ENCODE measurements at places on chromosomes 5 and 9.

- DNase-seq: peak; percentile 89
Measured at GRCh38 chr5:90020575-90021538, 388.7 kb downstream of the CETN3 start.

DNA sequence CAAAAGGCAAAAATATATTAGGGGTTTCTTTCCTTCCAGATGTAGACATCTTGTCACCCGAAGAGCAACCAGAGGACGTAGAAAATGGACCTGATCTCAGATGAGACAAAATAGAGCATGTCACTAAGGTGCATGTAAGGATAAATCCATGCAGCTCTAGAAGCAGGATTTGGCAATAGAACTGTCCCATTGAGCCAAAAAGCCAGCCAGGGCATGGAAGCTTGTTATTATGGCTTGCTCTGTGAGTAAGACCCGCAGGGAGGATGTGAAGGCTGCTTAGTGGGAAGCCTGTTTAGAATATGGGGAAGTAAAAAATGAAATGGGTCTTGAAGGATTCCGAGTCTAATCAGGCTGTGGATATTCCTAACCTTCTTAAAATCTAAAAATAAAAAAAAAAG, 165.6 kb upstream of the MPDZ start:
- no peak for DNase-seq

- no peak for DNase-seq
Measured at GRCh38 chr5:40277161-40277906, 402.4 kb upstream of the PTGER4 start.

DNA sequence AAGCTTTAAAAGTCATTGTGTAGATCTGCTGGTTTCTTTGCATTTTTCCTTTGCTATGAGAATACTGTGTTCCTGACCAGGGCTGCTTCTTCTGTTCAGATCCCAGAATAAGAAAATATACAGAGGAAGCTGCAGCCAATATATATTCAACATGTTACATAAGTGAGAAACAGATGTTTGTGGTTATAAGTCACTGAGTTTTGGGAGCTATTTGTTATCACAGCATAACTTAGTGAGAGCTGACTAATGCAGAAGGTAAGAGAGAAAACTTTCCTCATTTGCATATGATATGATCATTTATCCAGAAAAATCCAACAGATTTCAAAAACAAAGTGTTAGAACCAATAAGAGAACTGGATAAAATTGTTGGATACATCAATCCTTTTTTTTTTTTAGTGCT, 136.3 kb upstream of the NR3C1 start:
- DNase-seq: no peak

- DNase-seq: no peak
Measured at GRCh38 chr5:41598011-41598410, 87.6 kb upstream of the PLCXD3 start.

DNA sequence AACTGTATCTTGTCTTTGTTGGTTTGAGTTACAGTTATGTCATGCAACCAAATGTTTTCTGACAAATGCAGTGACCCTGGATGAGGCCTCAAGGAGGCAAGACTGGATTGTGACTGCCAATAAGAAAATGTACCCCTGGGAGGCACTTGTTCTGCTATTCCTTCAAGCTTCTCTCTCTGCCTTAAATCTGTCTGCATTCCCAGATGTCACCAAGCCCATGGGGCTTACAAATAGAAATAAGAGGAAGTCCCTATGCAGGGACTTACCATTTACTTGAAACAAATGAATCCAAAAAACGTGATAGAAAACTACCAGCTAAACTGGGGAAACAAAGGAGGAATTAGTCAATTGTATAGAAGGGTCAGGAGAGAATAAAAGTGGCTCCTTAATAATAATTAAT, 8.2 kb upstream of the PARP8 start:
- peak; percentile 54 for DNase-seq

GRCh38 chr5:16863469-16863946, 72.6 kb downstream of the MYO10 start:
- DNase-seq: no peak

DNA sequence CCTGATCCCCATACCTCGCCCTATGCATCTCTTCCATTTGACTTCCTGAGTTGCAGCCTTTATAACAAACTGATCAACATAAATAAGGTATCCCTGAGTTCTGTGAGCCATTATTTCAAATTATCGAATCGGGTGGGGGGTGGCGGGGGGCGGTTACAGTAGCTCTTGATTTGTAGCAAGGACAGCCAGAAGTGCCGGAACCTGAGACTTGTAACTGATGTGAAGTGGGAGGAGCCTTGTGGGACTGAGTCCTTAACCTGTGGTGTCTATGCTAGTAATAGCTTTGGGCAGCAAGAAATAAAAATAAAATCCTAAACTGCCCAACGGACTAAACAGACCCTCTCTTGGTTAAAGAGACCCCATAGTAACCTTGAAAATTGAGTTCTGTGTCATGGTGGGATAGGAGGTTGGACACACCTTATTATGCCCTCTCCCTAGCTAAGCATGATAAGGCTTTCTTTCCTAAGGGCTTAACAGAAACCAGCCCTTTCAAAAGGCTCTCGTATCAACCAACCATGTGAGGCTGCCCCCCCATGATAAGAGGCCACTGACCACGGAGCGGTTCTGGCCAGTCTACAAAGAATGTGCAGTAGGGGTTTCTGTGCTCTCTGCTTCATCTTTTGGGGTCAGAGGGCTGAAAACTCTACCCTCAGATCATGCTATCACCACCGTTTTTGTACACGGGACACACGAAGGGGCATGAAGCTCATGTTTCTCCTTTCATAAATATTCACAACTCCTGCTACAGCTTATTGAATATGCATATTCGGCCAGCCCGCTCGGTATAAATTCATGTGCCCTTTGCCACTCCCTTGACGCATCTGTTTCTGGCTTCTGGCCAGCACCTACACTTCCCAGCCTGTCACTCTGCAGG, 39.5 kb upstream of the IQGAP2 start:
- DNase-seq: peak; percentile 30

DNA sequence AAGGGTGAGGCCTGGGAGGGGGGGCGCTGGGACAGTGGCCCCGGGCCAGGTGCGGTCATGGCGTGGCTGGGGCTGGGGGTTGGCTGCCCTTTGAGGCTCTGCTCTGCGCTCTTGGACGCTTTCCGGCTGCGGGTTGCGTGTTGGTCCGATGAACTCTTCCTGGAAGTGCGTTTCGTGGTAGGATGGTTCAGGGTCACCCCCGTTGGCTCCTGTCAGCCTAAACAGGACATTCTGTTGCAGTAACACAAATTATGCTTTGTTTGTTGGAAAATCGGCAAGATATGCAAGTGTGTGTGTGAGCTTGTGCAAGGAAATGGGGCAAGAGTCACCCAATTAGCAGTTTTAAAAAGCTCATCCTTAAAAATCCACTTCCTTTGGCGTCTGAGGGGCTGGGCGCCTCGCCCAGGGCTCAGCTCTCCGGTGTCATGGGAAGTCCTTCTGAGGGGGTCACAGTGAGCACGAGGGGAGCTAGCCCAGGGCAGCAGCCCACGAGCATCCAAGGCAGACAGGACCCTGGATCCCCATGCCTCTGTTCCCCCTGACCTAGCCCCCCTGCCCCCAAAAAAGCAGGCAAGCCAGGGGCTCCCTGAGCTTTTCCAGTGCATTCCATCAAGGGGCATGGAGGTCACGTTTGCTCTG, 22.2 kb upstream of the RNU6ATAC start:
- DNase-seq: no peak

GRCh38 chr5:55429613-55430253, 105.0 kb downstream of the PLPP1 start:
- no peak for DNase-seq

- DNase-seq: no peak
Measured at GRCh38 chr9:35271637-35272036, 109.8 kb downstream of the UNC13B start.

GRCh38 chr5:59128646-59129290, 545.9 kb downstream of the RAB3C start:
- DNase-seq: no peak

- DNase-seq: no peak
Measured at GRCh38 chr9:33765411-33765810, 29.9 kb upstream of the PRSS3 start.

Measured in suppressor macrophage (primary cell).